ENCODE measurements at places on chromosomes 7 and 10.

DNA sequence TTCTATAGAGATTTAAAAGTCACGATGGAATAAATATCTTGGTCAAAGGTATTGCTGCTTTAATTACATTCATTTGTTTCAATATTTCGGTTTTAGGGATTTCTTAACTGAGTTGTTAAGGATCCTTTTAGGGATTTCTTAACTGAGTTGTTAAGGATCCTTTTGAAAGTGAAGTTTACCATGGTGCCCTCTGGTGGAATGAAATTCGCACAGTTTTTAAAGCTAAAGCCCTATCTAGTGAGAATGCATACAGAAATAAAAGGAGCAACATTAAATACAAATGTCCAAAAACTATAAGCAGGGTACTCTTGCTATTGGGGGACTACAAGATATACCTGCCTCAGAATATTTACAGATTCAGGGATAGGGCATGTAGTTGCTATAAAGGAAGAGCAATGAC is 193.7 kb downstream of the RNLS start:
- DNase-seq = no peak

- DNase-seq = no peak
Observed at GRCh38 chr7:134448356-134449229, 10.3 kb downstream of the AKR1B1 start.

- DNase-seq = no peak
Observed at GRCh38 chr10:104293011-104293410, 24.0 kb downstream of the GSTO2 start.

DNA sequence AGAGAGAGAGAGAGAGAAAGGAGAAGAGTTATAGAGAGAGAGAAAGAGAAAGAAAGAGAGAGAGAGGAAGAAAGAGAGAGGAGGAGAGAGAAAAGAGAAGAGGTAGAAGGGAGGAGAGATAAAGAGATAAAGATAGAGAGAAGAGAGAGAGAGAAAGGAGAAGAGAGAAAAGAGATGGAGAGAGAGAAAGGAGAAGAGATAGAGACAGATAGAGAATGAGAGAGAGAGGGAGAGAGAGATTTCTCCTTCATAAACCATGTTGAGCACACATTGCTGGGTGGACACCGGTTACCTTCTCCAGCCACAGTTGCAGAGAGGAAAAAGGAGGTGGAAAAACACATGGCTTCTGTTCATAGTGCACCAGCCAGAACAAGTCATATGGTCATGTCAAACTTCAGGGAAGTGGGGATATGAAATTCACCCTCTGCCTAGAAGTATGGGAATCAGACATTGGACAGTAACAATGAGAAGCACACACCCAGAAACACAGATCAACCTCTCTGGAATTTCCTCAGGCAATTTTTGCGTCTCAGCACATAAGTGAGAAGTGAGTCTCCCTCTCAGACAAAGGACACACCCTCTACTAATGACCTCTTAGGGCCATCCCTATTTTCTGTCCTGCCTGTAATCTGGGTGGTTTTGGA is 172.5 kb upstream of the SVIL start:
- no peak for DNase-seq

DNA sequence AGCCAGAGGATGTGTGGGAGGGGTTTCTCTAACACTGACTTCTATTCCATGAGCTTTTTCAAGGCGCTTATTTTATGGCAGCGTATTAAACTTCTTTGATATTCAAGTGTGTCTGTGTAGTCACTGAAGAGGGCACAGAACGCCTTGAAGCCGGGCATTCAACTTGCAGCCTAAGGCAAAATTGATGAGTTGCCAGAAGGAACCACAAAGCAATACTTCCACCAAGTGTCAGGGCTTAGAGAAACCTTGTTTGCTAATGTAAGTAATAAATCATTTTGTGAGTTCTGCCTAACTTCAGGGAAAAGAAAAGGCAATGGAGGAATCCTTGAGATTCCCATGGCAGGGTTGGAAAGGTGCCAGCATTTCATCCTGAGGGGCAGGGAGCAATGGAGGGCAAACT is 163.8 kb downstream of the LCOR start:
- no peak for DNase-seq

DNA sequence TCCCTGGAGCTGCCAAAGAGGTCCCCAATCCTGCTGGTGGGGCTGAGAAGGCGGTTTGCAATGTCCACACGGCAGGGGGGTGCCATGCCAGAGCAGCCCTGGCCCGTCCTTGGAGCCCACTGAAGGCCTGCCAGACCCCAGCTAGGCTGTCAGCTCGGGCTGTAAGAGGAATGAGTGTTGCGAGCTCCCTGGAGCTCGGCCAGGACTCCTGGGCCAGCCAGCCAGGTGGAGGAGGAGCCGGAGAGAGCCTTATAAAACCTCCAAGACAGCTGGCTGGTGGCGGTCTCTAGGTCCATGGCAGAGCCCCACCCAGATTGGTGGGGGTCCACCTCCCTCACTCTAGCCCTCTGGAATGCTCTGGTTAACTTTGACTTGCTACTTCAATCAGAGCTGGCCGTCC is 55.1 kb upstream of the CALN1 start:
- no peak for DNase-seq

- no peak for DNase-seq
Observed at GRCh38 chr7:32218741-32219288, 148.6 kb upstream of the PDE1C start.

DNA sequence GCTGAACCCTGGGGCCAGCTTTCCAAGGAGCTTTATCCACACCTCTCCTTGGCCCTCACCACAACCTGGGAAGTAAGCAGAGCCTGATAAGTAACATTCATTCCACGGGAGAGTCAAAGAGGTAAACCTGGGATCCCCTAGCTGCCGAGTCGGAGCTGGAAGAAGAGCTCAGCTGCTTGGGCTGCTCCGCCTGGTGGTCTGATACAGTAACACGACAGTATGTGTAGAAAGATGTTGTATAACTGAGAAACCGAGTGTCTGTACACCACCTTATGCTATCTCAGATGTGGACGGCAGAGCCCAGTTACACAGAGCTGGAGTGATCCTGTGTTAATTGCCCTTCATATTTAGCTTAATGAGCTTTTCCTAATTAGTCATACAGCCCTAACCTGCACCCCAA is 151.3 kb upstream of the KMT2E start:
- DNase-seq = no peak

DNA sequence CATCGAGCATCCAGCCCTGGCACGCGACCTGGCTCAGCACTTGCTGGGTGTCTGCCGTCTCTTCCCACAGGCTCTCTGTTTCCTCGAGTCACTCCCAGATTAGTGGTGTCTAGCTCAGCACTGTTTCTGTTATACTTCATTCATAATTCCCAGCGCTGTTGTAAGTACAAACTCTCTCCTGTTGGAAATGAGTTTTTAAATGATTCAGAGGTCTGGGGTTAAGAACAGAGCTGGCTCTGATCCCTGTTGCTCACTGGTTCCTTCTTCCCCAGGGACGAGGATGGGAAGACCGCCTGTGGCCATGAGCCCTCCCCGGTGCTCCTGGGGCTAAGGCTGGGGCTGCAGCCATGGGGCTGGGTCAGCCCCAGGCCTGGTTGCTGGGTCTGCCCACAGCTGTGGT is 17.3 kb upstream of the C10orf95 start:
- no peak for DNase-seq
